ENCODE measurements at places on chromosomes 11 and 22.

DNA sequence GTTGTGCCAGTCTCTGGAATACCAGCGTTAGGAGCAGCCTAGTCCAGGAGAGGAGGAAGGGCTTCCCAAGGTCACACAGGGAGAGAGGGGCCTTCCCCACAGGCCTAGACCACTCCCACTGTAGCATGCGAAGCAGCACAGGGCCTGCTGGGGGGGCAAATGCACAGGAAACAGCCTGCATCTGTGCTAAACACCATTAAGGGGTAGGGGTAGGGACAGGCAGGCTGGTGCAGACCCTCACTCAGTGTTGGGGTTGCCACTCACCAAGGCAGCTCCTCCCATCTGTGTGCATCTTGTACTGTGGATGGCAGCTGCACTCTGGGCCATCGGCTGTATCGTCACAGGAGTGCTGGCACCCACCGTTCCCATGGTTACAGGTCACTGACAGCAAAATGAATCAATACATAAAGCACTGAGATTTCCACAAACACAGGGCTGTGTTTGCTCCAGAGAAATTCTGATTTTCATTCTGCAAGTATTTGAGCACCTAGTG is 24.9 kb downstream of the SCUBE2 start:
- DNase-seq: no peak

DNA sequence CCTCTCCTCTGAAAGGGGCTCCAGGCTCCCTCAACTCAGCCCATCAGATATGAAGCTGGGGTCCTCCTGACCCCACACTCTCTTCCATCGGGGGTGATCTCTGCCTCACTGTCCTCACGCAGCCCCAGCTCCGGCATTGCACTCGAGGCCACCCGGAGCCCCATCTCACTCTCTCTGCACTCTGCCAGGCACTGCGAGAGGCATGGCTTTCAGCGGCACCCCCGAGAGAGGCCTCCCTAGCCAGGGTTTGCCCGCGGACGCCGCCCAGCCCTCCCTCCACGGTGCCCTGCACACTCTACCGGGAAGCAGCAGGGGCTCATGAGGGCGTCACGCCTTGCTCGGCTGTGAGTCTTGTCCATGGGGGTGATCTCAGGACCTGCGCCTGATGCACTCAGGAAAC is 436.2 kb downstream of the BRD1 start:
- DNase-seq: no peak

DNA sequence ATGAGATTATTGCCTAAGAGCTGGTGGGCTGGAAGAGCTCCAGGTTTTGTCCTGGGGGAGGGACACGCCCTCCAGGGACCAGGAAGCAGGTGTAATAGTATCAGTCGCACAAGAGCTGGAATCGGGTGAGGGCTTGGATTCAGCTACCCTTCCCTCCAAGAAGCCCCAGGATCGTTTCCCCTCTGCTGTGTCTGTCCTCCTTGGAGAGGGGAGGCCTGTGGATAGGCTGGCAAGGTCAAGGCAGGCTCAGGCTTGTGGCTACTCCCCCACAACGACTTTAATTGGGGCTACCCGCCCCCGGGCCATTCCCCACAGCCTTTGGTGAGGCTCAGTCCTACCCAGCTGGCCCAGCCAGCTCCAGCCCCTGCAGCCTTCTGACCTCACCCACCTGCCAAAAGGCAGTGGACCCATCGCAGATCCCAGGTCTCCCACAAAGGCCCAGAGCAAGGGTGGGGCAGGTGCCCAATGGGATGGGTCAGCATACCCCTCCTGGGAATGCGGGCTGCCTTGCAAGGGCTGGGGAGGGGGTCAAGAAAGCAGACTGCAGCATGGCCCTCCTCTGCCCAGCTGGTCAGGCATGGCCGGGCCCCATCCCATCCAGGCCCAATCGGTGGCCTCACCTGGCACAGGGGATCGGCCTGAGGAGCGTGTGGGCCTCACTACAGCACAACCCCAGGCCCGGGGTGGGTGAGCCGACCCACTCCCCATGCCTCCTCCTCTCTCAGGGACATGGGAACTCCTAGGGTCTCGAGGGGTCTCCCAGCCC is 1.0 kb downstream of the CTSD start:
- DNase-seq: no peak

DNA sequence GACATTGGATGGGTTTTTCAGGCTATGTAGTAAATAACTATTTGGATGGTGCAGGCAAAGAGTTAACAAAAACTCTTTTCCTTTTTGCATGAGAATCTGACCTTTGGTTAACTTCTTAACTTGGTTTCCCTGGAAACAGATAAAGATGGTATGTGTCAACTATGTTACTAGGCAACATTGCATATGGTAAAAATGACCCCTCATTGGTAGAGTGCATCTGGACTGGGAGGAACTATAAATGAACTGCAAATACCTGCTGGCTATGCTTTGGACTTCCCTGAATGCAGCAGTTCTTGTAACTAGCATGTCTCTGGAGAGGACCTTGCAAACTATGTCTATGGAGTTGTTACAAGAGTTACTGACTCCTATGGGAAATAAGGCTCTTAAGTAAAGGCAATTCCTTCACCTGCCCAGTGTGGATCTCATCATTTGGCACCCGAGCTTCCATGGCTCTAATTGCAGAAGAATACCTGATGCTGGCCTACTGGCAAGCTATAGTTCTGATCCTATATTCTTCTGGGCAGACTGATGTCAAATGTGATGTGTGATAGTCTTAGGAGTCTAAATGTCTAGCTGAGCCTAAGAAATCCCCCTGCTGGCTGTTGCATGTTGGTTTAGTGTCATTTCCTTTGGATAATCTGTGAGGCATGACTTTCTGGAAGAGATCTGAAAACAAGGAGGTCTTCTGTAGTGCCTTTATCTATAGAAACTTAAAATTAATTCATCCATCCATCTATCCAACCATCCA is 126.7 kb upstream of the MTMR2 start:
- no peak for DNase-seq

DNA sequence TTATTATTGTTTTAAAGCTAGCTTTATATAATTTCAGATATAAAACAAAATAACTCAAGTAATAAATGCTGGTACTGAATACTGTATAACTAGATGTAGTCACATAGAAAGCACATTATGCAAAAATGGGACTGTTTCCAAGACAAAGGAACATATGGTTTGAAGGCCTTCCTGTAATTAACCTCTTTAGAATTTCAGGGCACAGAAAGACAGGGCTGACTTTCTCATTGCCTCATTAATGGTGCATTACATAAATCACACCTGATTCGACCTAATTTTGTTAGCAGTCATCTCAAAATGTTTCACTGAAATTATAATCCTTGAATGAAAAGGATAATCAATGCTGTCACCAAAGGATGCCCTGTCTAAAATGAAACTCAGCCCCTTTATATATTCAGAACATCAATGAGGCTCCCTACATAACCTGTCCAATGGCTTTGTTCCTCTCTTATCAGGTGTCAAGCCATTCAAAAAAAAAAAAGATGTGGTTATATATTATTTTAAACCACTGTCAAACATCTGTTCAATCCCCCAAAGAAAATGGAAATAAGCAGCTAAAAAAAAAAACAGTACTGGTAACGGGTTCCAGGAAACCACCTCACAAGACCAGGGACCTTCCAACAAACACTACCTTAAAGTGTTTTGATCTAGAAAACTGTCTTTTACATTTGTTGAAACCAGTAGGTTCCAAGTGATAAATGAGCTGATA is 77.4 kb downstream of the FAM168A start:
- no peak for DNase-seq

DNA sequence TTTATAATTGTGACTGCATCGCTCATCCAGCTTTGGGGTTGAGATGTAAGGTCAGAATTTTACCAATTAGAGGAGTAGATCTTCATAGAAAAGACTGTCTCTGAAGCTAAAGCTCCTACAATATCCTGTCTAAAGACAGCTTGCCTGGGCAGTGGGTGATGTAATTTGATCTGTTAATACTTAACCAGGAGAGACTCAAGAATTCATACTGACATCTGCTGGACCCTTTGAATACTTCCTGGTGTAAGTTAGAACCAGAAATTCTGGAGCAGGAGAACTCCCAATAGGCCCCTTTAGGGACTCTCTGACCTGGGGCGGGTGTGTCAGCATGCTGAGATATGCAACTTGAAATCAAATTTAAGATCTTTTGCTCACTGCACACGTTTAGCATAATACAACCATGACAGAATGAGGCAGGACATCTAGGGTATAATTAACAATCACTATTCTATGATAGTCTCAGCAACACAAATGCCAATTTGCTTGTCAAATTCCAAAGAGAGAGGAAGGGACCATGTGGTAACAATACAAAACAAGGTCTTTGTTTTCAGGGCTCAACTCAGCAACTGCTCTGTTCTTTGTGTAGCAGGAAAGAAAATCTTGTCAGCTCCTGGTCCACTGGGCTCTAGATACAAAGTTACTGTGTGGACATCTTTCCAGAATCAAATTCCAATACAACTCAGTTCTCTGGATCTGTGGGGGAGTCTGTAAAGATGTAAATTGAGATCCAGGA is 143.9 kb downstream of the INSC start:
- DNase-seq: no peak

DNA sequence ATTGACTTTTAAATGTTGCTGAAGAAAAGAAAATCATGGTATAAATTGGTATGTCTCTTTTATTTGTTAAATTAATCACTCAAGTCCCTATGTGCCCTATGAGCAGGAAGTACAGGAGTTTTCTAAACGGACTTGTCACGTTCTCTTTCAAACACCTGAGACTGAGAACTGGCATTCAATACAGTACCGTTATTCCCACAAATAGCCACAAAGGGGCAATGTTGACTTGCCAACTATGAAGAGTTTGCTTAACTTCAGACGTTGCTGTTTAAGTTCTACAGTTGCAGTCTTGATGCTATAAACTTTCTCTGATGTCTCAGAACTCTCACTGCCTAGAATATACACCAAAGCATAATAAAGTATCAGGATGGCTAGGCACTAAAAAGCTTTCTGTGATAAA is 7.6 kb downstream of the OR56A1 start:
- no peak for DNase-seq

GRCh38 chr22:36284171-36284571 is 31.2 kb downstream of the APOL1 start:
- no peak for DNase-seq

- no peak for DNase-seq
Measured at GRCh38 chr11:45451766-45452440, 165.8 kb upstream of the SYT13 start.

DNA sequence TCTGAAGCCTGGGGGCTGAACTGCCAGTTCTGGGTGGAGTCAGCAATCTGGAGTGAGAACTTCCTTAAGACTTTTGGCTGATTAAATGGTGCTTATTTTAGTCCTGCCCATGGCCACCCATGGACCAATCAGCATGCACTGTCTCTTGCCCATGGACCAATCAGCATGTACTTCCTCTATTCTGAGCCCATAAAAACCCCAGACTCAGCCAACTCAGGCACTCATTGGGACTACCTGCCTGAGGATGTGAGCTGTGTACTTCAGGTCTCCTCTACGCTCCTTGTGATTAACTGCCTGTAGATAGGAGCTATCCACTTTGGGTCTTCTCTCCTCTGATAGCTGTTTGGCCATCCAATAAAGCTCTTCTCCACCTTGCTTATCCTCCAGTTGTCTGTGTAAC is 342.3 kb upstream of the CCDC179 start:
- no peak for DNase-seq

DNA sequence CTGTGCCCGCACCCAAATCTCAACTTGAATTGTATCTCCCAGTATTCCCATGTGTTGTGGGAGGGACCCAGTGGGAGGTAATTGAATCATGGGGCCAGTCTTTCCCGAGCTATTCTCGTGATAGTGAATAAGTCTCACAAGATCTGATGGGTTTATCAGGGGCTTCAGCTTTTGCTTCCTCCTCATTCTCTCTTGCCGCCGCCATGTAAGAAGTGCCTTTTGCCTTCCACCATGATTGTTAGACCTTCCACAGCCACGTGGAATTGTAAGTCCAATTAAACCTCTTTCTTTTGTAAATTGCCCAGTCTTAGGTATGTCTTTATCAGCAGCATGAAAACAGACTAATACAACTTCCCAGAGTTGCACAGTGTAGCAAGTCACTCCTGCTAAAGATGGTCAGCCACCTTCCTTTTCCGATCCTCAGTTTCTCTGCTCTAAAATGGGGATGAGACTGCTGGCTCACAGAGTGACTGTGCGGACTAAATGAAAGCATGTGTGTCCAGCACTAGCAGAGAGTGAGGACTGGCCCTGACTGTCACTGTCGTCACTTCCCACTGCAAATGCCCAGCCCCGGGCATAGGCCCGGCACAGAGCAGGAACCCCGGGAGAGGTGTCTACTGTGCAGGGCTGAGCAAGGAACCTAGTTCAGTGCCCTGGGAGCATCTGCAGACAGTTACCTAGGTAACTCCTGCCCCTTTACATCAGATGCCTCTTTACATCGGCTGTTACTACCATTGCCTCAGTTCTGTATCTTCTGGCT is 9.5 kb downstream of the TSKU start:
- DNase-seq: no peak

GRCh38 chr11:94885581-94885980 is 87.8 kb downstream of the CWC15 start:
- no peak for DNase-seq

DNA sequence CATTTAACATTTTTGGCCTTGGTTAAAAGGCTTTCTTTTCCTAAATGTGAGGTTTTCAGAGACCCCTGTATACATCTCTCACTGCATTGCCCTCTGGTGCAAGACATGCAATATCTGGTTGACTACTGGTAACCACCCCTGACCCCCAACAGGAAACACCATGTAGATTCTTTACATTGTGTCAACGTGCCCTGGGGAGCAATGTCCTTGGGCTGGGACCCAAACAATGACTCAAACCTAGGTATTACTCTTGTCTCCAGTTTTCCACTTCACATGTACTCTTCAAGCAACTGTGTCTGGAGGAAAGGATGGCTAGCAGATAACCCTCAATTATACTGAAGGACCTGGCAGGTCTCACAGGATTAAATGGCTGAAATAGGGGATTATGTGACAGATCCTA is 1.1 kb upstream of the GPR83 start:
- no peak for DNase-seq

DNA sequence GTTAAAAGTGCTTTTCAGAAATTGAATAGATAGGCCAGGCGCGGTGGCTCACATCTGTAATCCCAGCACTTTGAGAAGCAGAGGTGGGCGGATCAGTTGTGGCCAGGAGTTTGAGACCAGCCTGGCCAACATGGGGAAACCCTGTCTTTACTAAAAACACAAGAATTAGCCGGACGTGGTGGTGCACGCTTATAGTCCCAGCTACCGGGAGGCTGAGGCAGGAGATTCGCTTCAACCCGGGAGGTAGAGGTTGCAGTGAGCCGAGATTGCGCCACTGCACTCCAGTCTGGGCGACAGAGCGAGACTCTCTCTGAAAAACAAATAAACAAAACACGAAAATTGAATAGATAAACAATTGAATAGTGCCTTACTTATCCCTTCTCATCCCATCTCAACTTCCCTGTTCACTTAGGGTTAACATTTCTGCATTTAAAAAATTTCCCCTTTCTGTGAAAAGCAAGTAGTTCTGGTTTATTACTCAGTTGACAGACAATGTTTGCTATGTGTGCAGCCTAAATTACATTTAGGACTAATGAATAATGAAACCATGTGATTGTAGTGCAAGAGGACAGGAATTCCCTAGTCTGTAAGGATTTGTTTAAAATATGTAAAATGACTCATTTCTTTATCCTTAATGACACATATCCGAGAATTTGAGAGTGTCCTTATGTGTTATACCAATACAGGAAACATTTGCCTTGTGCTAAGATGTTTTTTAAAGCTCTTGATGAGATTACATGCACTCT is 6.0 kb downstream of the RNF169 start:
- DNase-seq: no peak

GRCh38 chr11:45949992-45950407 is 27.5 kb downstream of the LARGE2 start:
- DNase-seq: no peak

- no peak for DNase-seq
Measured at GRCh38 chr11:60378354-60378753, at the start of gene MS4A7. Gene MS4A7 (plus strand): TSS chr11:60378532. CDS start chr11:60383142, 4,610 bp downstream.

- no peak for DNase-seq
Measured at GRCh38 chr11:8608652-8609051, 14.6 kb upstream of the STK33 start.

- no peak for DNase-seq
Measured at GRCh38 chr22:43181321-43182076, 5.4 kb downstream of the TTLL12 start.

All from T follicular helper cell (primary cell).